Mucosa of descending colon (tissue), 3 donors: ENCODE measurements at places on chromosomes 6 and 20. TPM values are rescaled to one million over a fixed set of nuclear protein-coding genes. Genes with fewer than 3 reads are reported as not detected.

GRCh38 chr6:52407467-52407866, 12.7 kb upstream of the EFHC1 start:
- DNase-seq = no peak

- DNase-seq = no peak
These were observed 89.4 kb downstream of the JAG1 start for GRCh38 chr20:10584371-10584770.

Gene PLCB4
- total RNA-seq = 51.2 TPM

Gene SLC23A2
- total RNA-seq = 9.4 TPM

DNA sequence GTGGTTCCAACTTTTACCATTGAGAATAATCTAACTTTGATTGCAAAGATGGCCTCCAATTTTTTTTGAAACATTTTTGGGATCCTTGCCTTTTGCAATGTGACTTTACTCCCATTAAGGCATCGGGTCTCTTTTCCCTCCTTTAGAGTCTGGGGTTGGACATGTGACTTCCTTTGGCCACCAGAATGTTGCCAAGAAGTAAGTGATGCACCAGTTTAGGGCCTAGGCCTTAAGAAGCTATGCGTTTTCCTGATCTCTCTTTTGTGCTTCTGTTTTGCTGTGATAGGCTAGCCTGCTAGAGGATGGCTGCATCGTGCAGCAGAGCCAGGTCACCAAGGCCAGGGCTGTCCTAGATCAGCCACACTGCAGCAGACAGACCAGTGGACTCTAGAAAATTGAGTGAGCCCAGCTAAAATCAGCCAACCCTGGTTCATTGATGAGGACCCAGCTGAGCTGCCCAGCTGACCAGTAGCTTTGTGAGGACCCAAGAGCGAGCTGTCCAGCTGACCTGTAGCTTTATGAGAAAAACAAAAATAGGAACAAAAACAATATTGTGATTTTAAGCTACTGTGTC, 594.0 kb upstream of the JAG1 start:
- no peak for DNase-seq

DNA sequence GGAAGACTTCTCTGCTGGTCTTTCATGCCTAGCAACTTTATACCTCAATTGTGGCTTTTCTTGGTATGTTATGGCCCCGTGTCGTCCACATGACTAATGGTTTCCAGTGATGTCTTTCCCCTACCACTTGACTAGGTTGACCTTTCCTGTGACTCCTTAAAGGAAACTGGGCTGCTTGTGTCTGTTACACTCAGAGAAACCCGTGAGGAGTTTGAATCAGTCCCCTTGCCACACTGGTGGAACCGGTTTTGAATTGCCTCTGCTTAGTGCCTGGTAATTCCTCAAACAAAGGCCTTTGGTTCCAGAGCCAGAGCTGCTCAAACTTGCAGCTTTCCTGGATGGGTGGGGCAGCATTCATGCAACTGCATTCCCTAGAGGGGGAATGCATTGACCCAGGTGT, 21.9 kb downstream of the ECT2L start:
- DNase-seq = peak; percentile 74

DNA sequence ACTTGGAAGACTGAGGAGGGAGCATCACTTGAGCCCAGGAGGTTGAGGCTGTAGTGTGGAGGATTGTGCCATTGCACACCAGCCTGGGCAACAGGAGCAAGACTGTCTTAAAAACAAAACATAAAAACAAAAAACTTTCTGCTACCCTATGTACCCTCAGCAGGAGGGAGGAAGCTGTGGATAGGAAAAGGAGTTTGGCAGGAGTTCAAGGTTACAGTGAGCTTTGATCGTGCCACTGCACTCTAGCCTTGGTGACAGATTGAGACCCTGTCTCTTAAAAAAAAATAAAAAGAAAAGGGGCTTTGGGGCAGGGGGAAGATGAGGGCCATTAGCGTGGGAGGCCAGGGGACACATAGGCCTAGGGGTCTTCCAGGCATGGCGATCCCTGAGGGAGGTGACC, 135.7 kb downstream of the DHX35 start:
- DNase-seq = no peak

- DNase-seq = peak; percentile 43
These were observed 66.5 kb upstream of the IER3 start for GRCh38 chr6:30810813-30811339.

GRCh38 chr20:15546525-15547023, 1026.7 kb downstream of the KIF16B start:
- no peak for DNase-seq

- DNase-seq = no peak
These were observed 151.0 kb downstream of the VEGFA start for GRCh38 chr6:43921039-43921438.

DNA sequence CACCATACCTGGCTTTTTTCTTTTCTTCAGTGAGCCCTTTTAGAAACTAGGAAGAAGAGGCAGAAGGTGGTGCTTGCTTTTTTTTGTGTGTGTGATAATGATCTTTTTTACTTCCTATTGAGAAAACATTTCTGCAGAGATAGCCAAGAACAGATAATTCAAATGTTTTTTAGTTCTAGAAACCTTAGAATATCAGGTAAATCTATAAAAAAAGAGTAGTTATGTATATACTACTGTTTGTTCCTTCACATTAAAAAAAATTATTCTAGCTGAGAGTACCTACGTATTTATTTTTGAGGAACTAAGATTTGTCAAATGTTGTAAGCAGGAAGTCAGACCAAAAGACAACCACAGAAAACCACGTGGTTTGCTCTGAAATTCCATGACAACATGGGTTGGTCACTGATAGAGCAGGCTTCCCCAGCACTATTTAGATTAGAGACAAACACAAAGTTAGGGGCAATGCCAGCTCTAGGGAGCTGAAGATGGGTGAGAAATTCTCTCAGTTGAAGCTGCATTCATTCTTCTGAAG, 12.8 kb downstream of the STK4 start:
- DNase-seq = no peak

- no peak for DNase-seq
These were observed 130.0 kb upstream of the GGTLC1 start for GRCh38 chr20:24118441-24119175.

Gene KIF13A
- 45.6 TPM for total RNA-seq

GRCh38 chr6:6497976-6498375, 90.5 kb upstream of the LY86 start:
- DNase-seq = no peak

- DNase-seq = no peak
These were observed 331.8 kb upstream of the BTBD3 start for GRCh38 chr20:11585752-11586352.

DNA sequence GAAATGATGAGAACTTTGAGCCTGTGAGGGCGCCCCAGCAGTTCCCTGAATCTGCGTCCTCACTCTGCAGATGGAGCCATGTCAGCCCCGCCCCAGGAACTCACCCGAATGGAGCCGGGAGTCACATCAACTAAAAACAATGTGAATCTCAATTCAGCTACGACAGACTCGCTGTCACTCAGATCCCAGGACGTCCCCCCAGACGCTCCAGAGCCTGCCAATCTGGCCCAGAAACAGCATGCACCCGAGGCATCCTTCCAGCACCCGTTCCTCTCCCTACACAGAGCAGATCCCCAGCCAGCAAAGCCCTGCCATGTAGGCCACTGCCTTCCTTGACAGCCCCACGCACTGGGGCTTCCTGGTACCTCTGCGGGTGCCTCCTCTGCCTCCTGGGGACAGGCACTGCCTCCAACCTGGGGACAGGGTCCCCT, 248.0 kb downstream of the TTLL2 start:
- DNase-seq = no peak

- no peak for DNase-seq
These were observed at the start of gene CDH26 for GRCh38 chr20:59958123-59958522. CDH26 (plus strand) TSS chr20:59958423; CDS start chr20:59958727, 304 bp downstream.

DNA sequence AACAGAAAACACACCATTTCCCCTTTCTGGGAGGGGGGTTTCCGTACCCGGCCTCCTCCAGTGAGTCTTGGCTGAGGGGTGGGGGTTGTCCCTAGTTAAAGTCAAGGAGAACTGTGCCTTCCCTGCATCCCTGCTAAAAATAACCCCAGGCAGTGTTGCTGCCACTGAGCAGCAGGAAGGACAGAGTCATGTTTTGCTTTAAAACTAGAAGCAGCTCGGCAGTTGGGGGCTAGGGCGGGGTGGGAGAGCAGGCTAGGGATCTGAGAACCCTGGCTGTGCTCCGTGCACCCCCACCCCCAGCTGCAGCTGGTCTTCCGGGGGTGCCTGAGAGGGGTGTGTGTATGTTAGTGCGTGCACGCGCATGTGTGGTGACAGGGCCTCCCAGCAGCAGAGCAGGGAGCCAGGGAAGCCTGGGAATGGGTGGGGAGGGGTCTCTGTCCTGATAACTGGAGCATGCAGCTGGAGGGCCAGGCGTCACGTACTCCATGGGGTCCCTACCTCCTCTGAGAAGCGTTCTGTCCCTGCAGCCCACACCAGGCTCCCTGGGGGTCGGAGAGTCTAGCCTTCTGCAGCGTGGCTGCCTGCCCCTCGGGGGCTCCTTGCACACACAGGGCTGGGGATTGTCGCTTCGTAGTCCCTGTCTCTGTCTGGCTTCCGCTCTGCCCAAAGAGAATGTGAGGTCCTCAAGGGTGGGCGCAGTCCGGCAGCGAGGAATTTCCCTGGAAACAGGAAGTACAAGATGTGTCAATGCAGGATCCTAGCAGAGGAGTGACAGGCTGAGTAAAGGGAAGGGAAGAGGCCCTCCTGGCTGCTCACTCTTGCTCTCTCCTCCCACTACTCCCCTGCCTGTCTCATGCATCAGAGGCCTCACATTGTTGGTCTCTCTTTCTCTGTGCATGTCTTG, 16.8 kb upstream of the ARMC12 start:
- peak; percentile 46 for DNase-seq

DNA sequence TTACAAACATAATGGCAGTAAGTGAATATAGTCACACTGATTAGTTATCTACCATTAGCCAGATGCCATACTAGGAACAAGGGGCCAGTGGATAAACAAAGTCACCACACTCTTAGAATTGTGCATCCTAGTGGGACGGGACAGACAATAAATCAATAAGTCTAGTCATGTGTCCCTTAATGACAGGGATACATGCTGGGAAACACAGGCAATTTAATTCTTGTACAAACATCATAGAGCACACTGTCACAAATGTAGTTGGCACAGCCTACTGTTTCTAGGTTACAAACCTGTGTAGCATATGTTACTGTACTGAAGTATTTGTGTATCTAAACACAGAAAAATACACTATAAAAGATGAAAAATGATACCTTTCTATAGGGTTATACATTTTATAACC, 123.0 kb upstream of the FAM184A start:
- DNase-seq = no peak

DNA sequence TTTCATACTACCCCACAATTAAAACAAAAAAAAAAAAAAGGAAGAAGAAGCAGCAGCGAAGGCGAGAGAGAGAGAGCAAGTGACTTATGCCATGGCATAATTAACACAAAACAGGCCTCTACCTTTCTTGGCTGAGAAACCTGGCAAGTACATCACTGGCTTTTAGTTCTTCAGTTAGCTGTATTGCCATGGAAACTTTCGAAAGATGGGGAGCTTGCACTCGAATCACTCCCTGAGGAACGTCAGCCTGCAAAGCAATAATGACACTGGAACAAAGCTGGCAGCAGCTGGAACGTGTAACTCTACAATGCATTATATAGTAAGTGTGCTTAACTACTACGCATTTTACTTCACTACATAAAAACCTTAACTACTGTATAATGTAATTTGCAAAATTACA, 126.1 kb downstream of the ARHGAP18 start:
- DNase-seq = no peak

- no peak for DNase-seq
These were observed 32.2 kb upstream of the HIVEP1 start for GRCh38 chr6:11979866-11980265.

GRCh38 chr6:160128879-160129516, 7.4 kb downstream of the SLC22A1 start:
- DNase-seq = no peak

- no peak for DNase-seq
These were observed 477 bp upstream of the MOXD1 start for GRCh38 chr6:132401618-132402285.

Gene BTN3A1
- 25.5 TPM for total RNA-seq

- no peak for DNase-seq
These were observed 43.1 kb downstream of the ERMARD start for GRCh38 chr6:169794317-169795055.

Gene RBM24
- total RNA-seq = 2.6 TPM

Gene EEF1E1
- total RNA-seq = 8.6 TPM

DNA sequence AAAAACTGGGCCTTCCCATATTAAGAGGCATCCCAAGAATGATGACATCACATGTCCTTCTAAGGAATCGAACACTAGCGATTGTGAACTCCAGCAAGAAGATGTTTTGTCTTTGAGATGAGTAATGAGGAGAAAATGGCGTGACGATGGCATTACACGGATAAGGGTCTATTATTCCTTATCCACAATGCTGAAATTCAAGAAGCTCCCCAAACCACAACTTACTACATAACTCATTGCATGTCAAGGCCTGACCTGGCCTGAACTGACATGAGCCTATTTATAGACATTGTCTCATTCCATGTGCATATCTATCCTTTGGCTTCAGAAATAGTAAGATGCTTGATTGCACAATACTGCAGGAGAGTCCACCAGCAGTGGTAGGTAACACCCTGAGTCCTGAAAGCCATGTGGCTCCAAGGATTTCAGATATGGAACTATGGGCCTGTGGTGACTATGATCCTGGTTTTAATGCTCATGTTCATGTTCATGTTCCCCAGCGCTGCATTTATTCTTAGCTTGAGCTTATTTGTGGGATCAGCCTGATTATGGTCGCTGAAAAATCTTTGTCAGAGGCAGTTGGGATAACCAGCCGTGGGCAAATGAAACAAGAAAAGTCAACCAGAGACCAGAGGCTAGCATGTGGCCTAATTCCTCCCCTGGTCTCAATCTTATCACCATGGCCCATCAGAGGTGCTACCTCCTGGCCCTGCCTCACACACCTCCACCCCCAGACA, 183.2 kb upstream of the JARID2 start:
- DNase-seq = no peak

GRCh38 chr20:24448170-24448569, 21.3 kb upstream of the SYNDIG1 start:
- DNase-seq = no peak

DNA sequence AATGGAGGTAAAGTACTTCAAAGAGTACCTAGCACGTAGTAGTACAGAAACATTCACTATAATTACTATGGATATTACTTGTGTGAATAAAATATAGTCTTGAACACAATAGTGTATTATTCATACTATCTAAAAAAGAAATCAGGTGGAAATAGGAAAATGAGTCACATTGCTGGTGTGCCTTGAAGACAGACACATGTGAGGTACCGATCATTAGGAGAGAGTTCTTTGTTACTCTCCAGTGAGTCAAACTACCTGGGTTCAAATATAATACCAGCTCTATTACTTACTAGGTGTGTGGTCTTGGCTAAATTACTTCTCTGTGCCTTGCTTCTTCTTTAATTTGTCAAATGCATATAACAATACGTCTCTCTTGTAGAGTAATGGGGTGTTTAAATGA, 50.8 kb upstream of the BEND6 start:
- no peak for DNase-seq

Gene KCNB1
- total RNA-seq = 2.3 TPM

GRCh38 chr6:89242574-89243330, 25.6 kb upstream of the GABRR1 start:
- DNase-seq = no peak

Gene MMS22L
- 9.5 TPM for total RNA-seq

Gene TULP1
- total RNA-seq = not detected

Gene TINAG
- total RNA-seq = 28.1 TPM

Gene HDGFL1
- total RNA-seq = not detected
